Mesenteric fat pad (tissue), 1 donor: ENCODE measurements at places on chromosomes 1 and 21. TPM values are rescaled to one million over a fixed set of nuclear protein-coding genes. Genes with fewer than 3 reads are reported as not detected.
A peak's percentile ranks its signal among the peaks of the same experiment; 100 is the strongest.

- peak; percentile 55 for DNase-seq
Observed at GRCh38 chr21:45638707-45639106, 4.8 kb upstream of the PCBP3 start.

DNA sequence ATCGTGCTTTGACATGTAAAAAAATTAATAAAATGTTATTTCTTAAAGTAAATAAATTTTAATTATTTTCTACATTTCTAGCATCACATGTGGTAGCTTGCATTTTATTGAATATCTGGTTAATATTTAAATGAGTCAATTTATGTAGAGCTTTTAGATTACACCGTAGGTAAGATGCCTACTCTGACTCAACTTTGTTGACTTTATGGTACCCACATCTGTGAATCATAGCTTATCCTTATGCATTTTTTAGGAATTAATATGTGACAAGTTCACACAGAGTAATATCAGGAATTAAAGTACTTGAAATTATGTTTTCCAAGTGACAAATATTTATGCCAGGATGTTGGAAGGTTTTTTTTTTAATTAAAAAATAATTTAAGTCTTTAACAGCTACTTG lies 120.7 kb downstream of the LEPR start:
- DNase-seq: no peak

GRCh38 chr1:1788646-1789431 lies 10.6 kb upstream of the NADK start:
- DNase-seq: no peak

GRCh38 chr1:29973406-29973805 lies 737.1 kb downstream of the PTPRU start:
- no peak for DNase-seq

- no peak for DNase-seq
Observed at GRCh38 chr1:201800246-201800645, 28.7 kb upstream of the IPO9 start.

DNA sequence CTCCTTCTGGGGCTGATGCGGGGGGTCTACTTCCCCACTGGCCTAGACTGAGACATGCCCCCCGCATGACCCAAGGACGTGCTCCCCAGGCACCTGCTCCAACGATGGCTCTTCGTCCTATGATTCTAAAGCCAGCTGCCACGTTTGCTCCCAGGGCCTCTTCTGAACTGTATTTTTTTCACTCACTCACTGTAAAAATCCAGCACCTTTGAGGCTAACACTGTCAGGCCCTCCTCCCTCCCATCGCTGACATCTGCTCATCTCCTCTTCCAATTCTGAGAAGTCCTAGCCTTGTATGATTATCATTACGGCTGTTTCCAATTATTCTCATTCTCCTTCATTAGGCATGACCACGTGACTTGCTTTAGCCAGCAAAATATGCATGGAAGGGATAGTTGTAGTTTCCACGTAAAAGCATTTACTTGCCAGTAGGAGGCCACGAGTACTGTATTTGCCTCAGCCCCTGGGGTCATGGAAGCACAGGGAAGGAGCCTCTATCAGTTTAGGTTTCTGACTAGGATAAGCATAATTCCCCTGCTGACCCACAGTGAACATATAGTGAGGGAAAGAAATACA lies 19.1 kb upstream of the EDN2 start:
- no peak for DNase-seq

DNA sequence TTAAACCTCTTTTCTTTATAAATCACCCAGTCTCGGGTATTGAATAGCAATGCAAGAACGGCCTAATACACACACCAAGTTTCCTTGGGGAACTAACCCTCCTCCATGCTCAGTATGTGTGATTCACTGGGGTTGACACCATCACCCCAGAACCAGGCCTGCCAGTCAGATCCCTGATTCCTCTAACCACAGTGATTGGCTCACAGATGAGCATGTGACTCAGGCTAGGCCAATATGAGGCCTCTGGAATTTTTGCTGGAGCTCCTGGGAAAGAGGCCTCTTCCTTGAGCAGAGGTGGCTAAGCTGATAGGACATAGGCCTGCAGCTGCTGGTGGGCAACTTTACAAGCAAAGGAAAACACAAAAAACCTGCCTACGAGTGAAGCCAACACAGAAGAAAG lies 74.7 kb upstream of the ZBTB40 start:
- DNase-seq: no peak

DNA sequence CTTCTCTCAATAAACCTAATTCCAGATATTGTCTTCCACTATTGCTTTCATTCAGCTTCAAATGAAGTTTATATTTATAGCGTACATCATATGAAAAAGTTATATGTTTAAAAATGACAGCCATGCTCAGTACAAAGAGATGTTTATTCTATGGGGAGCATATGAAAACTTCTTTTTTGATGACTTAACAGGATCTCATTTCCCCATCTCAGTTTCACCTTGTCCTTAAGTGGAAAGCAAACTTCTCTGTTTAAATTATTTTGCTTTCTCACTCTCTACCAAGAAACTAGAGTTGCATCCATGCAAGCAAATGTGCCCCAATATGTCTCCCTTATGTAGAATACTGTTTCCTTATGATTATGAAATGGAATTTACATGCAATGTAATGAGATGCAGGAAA lies 799.5 kb upstream of the RGS18 start:
- DNase-seq: no peak

DNA sequence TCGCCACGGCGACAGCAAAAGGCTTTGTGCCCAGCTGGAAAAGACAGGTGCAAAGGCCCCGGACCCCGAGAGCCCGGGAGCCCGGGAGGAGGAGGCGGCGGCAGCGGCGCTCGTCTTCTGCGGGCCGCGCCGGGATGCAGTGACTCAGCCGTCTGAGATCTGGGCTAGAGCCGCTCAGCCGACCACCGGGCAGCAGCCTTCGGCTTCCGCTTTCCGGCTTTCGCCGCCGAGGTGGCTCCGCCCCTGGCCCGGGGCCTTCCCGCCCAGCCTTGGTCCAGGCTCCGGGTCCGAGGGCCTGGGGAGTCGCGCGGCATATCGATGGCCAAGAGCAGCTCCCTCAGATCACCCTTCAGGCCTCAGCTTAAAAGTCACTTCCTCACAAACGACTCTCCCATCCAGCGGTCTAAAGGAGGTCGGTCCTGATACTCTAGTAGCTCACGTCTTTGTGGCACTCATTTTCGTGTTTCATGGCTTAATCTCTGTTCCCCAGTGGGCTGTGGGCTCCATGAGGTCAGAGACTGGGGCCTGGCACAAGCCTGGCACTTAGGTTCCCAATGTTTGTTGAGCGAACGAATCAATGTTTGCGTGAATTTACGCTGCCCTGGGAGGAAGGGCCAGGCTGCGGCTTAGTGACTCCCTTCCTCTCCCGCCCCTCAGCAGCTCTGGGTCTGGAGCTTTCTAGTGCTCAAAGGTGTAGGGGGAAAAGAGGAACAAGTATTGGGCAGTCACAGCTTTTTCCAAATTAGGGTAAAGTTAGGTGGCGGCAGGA lies at the start of gene PHTF1:
TSS of gene PHTF1 (minus strand) at position 154 of the 769 bp plus-strand sequence. CDS start 783 bp downstream, outside the sequence.
- DNase-seq: peak; percentile 94

B3GALT5 gene
- total RNA-seq: 0.06 TPM
